ENCODE measurements at places on chromosomes 4 and X.

GRCh38 chr4:189828081-189828697, 112.5 kb upstream of the FRG1 start:
- no peak for ATAC-seq

- ATAC-seq = no peak
Measured at GRCh38 chr4:159382856-159383561, 280.1 kb downstream of the RAPGEF2 start.

DNA sequence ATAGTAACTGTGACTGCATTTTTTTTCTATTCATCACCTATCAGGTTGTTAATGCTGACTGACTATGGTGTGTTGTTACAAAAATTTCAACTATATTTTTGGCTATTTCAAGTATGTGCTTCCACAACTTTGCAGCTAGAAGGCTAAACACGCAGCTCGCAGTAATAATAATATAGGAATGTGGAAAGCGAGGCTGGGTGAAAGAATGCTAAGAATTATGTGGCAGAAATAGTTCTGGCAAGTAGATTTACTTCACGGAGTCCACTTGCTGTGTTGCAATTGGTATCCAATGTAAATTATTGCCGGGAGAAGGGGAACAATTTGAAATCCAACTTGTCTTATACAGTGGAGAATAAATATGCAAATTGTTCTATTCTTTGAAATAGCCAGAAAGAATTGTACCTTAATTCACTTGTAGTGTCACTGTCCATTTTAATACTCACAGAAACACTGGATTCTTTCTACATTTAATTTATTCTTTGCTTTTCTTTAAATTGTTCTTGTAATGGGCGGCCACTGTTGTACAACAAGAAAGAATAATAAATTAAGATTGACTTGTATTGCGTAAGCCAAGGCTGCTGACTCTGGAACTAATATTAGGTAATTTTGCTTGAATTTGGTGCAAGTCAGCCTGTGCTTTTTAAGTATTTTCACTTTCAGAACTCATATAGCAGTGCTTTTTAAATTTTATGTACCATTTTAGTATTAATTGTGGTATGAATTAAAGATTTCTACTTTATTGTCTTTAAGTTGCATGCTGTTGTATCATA, 154.9 kb downstream of the FRMPD4 start:
- ATAC-seq = no peak

DNA sequence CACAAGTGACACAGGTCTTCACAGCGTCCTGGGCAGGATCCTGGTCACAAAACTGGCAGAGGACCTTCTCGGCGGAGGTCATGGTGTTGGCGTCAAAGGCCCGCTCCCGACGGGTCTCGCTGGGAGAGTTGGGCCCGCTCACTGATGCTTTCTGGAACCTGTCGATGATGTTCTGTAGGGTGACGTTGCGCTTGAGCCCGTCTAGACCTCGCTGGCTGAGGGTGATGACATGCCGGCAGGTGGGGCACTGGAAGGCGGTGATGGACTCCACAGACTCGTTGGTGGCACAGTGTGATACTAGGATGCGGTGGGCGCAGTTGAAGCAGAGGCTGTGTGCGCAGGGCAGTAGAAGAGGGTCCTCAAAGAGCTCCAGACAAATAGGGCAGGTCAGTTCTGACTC, 53.2 kb downstream of the MID1 start:
- ATAC-seq = no peak

DNA sequence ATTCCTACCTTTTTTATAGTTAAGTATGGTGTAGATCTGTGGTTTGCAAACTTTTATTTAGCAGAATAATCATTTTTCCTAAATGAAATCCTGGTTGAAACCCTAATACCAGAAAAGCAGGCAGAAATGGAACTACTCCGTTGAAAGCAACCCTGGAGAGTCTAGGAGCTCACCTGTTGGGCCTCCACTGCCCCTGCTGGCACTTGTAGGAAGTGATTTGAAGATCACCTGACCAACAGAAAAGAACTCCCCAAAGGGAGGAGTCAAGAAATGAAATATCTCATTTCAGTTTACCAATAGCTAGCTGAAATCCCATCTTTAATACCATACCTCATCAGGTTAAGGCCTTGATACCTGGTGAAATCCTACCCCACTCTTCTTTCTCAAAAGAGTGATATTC, 277.1 kb downstream of the KLHL13 start:
- ATAC-seq = no peak

DNA sequence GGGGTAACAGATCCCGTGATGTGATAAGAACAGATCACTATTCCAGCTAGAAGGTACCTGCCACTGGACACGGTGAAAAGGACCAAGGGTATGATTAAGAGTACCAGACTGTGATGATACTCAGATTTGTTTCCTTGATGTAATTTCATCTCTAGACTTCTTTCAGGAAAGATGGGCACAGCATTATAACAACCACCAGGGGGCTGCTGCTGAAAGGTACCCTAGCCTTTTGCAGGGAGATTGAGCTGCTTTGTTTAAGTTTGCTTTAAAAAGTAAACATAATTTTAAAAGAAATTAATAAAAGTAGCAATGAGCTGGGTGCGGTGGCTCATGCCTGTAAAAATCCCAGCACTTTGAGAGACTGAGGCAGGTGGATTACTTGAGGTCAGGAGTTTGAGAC, 145.4 kb downstream of the EMCN start:
- ATAC-seq = no peak

- ATAC-seq = no peak
Measured at GRCh38 chr4:163269166-163269565, 63.2 kb downstream of the NPY1R start.

- ATAC-seq = no peak
Measured at GRCh38 chr4:127829014-127829413, 46.9 kb downstream of the HSPA4L start.

GRCh38 chr4:7821245-7822136, 118.2 kb downstream of the AFAP1 start:
- ATAC-seq = no peak

DNA sequence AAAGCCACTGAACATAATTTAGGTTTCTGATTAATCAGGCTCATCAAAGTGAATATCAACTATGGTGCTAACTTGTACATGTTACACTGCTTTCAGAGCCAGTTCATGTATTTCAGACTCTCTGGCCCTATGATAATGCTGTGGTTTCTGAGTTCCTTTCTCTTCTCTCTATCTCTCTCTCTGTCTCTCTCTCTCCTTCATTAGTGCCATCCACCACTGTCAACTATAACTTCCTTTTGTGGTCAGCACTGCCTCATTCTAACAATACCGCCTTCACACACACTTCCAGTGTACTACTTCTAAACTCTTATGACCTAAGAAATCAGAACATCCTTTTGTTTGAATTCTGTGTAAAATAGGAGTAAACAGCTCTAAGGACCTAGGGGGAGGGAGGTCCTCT, 907.1 kb downstream of the RPA4 start:
- no peak for ATAC-seq

DNA sequence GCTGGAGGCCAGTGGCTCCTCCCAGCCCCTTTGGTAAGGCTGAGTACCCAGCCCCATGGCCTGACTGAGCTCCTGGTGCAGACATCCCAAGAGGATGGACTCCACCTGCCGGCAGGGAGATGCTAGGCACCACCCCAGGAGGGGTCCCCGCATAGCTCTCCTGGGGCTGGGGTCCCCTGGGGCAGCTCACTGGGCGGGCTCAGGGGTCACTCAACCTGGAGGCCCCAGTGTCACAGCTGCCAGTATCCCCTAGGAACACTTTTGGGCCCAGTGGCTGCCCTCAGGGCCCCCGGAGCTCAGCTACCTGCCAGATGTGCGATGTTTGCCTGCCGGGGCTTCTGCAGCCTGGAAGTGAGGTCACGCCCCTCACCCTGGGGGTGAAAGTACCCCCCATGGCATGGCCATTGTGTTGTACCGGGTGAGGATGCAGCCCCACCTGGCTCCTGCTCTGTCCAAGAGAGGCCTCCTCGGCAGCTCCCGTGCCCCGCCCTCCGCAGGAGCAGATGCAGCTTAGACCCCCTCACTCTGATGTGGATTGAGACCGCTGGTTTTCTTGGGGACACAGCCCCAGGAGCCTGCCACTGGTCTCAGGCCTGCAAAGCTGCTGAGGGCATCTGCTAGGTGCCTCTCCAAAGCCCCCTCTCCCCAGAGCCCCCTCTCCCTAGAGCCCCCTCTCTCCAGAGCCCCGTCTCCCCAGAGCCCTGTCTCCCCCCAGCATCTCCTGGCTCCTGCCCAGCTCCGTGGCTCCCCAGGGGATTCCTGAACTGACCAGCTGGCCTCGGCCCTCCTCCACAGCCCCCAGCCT, 6.7 kb upstream of the HGFAC start:
- no peak for ATAC-seq

DNA sequence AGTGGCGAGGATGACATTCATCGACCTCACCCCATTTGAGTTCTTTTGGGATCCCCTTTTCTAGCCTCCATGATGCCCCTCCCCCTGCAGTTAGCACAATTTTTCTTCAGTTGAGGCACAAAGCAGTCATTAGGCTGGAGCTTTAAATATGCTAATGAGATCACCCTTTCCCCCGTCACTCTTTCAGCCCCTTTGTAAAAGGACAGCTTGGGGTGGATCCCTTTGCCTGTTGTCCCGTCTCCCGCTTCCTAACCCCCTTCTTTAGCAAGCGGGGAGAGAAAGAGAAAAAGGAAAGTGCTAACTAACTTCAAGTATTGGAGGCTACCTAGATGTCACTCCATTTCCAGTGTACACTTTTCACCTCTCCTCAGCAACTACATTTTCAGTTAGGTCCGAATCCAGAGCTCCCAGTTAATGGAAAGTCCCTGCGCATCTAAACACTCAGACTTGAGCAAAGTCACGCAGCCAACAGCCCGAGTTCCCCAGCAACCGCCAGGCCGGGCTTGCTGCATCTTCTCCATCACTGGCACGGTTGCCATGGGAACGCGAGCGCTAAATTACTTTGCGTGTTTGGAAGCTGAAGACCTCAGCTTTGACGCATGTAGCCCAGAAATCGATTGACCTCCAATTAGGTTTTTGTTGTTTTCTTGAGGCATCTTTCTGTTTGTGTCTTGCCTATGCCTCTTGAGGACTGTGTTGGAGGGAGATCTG, 76.8 kb downstream of the RTL5 start:
- ATAC-seq = no peak

GRCh38 chrX:135463937-135464336, 42.2 kb downstream of the SMIM10L2A start:
- no peak for ATAC-seq

GRCh38 chr4:3525532-3526430, 6.4 kb downstream of the LRPAP1 start:
- ATAC-seq = no peak

DNA sequence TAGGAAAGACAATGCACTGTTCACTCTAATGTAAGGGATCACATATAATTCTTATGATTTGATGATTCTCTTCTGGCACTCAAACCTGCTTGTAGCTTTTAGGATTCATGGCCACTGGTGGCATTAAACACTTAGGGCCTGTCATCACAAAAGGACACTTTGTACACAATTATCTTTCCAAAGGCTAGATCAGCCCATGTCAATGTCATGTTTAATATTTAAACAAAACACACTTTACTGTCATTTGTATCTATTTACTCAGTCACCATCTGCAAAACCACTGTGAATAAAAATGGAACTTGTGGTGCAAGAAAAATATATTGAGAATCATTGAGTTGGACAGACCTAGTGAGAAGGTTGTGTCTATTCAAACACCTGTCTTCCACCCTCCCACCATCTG, 83.6 kb upstream of the TTC29 start:
- ATAC-seq = no peak

DNA sequence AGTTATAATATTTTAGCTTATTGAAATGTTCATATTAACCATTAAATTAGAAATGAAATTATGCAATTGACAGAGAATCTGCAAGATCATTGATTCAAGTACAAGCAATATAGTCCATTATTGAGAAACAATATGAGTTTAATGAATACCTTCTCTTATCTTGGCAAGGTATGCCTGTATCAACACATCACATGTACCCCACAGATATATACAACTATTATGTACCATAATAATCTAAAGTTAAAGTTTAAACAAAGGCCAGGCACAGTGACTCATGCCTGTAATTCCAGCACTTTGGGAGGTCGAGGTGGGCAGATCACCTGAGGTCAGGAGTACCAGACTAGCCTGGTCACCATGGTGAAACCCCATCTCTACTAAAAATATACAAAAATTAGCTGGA, 514.7 kb downstream of the PCDH7 start:
- no peak for ATAC-seq

- no peak for ATAC-seq
Measured at GRCh38 chrX:24842486-24842885, 148.8 kb downstream of the POLA1 start.

DNA sequence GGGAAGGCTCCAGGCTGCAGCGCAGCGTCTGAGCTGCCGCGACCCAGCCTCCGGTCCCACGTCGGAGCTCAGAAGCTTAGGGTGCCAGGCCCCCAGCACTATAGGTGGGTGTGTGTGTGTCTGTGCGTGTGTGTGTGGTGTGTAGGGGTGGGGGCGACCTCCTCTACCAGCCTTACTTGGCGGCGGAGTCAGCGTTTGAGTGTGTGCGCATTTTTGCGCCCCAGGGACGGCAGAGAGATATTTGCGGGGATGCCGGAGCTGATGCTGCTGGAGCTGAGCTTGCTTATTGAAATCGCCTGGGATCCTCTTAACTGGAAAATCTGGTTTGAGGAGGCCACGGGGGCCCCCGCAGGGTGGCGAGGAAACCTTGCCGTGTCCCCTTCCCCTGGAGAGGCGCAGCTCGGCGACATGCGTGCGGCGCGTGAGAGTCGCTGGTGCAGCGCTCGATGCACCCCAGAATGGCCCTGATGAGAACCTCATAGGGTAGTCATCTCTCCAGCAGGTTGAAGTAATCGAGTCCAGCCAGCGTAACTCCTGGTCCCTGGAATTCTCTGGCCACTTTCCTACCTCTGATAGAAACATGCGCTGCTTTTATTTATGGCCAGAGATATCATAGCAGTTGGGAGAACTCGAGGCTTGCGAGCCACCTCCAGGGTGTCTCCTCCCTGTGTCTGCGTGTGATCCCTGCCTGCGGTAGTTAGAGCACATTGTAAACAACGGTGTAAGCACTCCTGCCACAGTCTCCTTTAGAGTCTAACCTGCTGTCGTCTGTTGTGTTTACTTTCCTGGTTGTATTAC, 2.7 kb downstream of the ADGRL3 start:
- peak; percentile 23 for ATAC-seq

- ATAC-seq = no peak
Measured at GRCh38 chr4:53478671-53479456, 101.4 kb downstream of the FIP1L1 start.

DNA sequence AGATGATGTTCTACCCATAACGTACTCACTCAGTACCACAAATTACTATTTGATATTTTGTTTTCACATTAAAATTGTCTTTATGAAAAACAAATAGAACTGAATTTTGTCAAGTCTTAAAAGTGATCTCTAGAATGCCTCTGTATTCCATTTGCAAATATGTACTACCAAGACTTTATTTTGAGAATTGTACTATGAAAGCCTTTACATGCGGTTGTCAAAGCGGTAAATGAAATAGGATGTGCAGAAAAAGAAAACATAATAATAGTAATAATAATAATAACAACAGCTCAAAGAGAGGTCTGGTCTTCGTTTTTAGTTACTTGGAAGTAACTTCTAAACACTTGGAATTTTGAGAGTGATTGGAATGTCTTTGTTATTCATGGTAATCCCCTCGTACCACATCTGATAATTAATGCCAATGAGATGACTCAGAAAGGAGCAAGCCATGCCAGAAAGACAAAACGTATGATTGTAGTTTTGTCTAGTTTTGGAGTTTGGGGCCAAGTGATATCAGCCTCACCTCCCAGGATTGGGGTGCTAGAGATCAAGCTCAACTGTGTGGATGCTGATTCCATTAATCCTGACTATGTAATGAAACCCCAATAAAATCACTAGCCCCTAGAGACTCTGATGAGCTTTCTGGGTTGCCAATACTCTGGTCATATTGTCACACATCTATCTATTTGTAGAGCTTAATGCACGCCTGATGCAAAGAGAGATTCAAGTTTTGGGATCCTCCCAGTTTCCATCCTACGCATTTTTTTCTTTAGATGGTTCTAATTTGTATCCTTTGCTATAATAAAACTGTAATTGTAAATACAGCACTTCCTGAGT, 20.2 kb upstream of the CTSO start:
- ATAC-seq = no peak

Measured in motor neuron (in vitro differentiated cells).